ENCODE measurements at places on chromosomes 1 and 21. TPM values are rescaled to one million over a fixed set of nuclear protein-coding genes. Genes with fewer than 3 reads are reported as not detected.
A peak's percentile ranks its signal among the peaks of the same experiment; 100 is the strongest.

Gene ASCL5
- total RNA-seq, result not detected

- DNase-seq, result no peak
These were observed 120.6 kb downstream of the KCNJ15 start for GRCh38 chr21:38377165-38378088.

Gene HMCN1
- total RNA-seq, result 7.6 TPM

Gene WDR64
- not detected for total RNA-seq

DNA sequence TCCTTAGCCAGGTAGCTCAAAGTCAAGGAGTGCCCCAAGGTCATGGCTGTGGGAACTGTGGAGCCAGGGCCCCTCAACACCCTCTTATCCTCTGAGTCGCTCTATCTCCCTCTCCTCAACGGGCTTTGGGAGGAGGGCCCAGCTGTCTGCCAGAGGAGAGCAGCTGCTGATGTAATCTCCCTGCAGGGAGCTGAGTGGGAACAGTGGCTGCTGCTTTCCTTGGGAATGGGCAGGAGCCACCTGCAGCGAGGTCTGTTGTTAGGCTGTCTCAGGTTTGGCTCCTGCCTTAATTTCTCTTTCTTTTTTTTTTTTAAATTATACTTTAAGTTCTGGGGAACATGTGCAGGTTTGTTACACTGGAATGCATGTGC is 58.8 kb upstream of the MAP1LC3C start:
- DNase-seq, result no peak

DNA sequence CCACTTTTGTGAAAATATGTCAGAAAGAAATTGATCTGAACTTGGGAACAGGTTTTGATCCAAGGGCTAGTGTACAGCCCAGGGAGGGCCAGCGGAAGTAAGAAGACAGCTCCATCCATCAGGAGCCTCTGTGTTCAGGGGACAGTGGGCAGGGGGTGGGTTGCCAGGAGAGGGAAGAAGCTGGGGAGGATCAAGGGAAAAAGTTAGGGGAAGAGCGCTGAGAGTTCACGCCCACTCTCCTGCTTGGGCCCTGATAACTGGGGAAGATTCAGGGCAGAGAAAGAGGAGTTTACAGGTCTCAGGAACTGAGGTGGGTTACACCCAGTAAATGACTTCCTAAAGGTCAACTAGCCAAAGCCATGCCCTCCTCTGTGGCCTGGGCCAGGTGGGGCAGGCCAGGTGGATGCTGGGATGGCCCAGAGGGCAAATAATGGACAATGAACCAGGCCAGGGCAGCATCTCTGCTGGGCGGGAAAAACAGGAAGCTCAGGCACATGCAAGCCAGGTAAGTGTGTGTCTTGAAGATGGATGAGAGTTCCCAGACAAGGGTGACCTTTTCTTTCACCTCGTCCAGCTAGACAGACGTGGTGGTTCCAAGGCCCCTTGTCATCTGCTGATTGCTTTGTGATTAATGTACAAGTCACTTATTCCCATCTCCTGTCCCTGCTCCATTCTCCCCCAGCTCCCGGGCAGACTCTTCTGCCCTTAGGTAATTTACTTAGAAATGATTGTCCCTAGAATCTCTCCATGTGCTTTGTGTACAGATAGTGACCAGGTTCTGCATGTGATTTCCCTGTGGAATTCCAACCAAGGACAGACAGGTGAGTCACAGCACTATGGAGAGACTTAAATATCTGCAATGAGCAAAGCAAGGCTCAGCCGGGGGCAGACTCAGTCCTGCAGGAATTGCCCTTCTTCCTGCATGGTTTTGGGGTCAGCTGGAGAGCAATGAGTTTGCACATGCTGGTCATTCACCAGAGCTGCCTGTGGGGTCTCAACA is 57.0 kb downstream of the MDM4 start:
- DNase-seq, result no peak

GRCh38 chr1:117886101-117886795 is 43.2 kb downstream of the GDAP2 start:
- DNase-seq, result no peak

Gene SOX13
- total RNA-seq, result 12.1 TPM

DNA sequence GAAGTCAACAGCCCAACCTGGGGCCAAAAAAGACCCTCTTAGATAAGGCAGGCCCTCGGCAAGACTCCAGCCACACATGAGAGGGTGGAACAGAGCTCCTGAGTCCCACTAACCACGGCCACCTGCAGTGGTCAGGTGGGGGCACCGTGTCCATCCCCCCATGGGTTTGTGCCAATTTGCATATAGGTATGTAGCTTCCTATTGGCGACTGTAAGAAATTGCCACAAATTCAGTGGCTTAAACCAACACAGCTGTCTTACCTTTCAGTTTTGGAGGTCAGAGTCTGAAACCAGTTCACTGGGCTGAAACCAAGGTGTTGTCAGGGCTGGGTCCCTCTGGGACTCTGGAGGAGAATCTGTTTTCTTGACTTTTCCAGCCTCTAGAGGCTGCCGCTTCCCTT is 59.3 kb downstream of the COL18A1 start:
- DNase-seq, result peak; percentile 5

Gene CAMSAP2
- total RNA-seq, result 37.4 TPM

Gene CRYAA
- total RNA-seq, result not detected

Gene TGFB2
- total RNA-seq, result 1.6 TPM

DNA sequence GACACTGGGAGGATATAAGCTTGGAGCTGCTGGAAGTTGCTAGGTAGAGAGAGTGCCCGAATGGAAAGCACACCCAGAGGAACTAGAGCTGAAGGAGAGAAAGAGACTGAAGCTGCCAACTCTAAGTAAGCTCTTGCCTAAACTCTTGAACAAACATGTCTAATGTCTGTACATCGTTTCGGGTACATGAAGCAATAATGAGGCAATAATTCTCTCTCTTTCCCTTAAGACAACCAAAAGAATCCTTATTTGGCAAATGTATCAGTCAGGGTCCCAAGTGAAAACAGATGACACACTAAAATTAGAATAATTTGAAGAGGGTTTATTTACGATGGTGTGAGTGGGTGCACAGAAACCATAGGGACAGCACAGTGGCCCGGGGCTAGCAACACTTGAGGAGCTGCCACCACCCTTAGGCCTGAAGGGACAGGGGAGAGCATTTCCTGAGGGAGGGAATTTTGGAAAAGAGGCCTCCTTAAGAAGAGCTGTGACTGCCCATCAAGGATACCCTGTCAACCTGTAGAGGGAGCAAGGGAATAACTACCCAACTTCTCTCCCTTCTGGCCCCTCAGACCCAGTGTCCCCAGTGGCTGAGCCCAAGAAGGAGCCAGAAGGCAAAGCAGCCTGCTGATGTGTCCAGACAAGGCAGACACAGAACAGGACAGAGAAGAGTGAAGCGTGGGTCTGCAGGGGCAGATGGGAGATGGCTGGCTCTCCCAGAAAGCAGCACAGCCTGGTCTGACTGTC is 36.1 kb upstream of the KHDRBS1 start:
- DNase-seq, result no peak

DNA sequence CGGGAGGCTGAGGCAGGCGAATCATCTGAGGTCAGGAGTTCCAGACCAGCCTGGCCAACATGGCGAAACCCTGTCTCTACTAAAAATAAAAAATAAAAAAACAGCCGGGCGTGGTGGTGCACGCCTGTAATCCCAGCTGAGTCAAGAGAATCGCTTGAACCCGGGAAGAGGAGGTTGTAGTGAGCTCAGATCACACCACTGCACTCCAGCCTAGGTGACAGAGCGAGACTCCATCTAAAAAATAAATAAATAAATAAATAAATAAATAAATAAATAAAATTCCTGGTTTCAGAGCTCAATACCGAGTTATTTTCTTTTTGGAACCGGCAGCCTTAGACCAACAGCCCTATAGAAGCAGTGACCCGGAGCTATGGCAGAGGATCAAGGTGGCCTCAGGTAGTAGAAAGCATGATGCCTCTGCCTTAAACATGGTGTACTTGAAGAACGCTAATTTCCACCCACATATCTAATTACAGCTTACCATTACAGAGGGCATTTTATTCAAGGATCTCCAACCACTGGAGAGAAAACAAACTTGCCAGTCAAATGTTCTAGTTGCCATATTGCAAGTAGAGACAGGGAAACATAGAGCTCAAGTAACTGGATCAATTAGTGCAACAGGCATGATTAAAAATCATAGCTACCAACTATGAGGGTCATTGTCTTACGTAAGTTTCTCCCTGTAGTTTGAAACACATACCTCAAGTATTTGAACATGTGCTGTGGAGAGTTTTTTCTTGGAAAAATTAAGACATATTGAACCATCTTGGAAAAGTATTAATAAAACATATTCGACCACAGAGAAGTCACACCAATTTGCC is 2.0 kb upstream of the ENAH start:
- no peak for DNase-seq

GRCh38 chr1:1796466-1796865 is 18.2 kb upstream of the NADK start:
- DNase-seq, result no peak

- DNase-seq, result no peak
These were observed 62.5 kb upstream of the TRAPPC10 start for GRCh38 chr21:43949499-43950208.

DNA sequence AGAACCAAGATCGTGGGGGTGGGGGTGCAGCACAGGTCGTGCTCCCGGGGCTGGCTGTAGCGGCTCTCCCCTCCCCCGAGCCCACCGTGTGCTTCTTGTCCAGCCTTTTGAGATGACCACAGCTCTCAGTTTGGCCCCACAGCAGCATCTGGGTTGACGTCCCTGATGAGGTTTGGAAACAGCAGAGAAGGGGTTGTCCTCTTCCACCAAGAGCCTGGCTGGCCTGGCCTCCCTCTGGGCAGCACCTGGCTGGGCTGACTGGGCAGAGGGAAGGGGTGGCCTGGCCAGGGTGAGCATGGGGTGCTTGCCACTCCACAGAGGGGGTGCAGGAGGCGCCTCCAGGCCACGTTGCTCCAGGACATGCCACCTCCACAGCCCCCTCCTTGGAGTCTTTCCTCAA is 61.5 kb downstream of the SKI start:
- DNase-seq, result no peak

GRCh38 chr1:170823120-170823519 is 112.2 kb upstream of the MROH9 start:
- no peak for DNase-seq

Gene PTPN7
- total RNA-seq, result 0.51 TPM

Gene MEGF6
- total RNA-seq, result 7.0 TPM

Gene SPRR2F
- total RNA-seq, result not detected

DNA sequence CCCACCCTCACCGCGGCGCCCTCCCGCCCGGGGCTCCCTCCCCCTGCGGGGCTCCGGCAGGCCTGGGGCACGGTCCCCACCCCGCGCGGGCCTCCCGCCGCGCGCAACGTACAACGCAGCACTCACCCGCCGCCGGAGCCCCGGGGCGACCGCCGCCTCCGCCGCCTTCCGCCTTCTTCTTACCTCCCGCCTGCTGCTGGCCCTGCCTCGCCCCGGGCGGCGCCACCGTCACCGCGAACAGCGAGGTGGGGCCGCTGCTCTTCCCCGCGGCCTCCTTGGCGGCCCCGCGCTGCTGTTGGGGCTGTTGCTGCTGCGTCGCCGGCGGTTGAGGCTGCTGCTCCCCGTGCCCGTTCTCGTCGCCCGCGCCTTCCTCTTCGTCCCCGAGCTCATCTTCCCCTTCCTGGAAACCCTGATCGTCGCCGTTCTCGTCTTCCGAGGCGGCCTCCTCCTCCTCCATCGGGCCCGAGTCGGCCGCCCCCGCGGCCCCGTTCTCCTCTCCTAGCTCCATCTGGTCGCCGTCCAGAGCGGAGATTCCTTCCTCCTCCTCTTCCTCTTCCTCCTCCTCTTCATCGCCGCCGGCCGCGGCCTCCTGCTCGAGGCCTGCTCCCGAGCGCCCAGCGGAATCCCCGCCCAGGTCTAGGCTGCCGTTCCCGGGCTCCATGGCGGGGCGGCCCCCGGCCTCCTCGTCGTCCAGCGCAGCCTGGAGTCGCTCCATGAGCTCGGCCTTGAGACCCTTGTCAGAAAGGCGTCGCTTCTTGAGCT is 671 bp downstream of the HNRNPU start:
- DNase-seq, result peak; percentile 82

GRCh38 chr1:52032785-52033131 is 852 bp downstream of the KTI12 start:
- no peak for DNase-seq

Gene ANXA9
- not detected for total RNA-seq

- DNase-seq, result no peak
These were observed 244.1 kb upstream of the IRF2BP2 start for GRCh38 chr1:234853906-234854644.

DNA sequence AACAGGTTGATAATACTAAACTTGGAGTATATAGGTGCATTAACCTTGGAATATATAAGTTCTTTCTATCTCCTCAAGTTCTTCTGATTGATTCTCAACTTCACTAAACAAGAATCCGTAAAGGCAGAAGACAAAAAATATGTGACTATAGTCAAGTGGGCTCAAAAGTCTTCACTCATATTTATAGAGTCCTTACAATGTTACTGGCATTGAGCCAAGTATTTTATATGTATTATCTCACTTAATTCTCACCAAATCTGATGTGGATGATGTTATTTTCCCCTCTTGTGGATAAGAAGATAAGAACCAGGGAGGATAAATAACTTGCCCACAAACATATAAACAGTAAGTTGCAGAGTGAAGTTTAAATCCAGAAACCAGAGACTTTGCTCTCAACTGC is 486.9 kb downstream of the LRRIQ3 start:
- no peak for DNase-seq

DNA sequence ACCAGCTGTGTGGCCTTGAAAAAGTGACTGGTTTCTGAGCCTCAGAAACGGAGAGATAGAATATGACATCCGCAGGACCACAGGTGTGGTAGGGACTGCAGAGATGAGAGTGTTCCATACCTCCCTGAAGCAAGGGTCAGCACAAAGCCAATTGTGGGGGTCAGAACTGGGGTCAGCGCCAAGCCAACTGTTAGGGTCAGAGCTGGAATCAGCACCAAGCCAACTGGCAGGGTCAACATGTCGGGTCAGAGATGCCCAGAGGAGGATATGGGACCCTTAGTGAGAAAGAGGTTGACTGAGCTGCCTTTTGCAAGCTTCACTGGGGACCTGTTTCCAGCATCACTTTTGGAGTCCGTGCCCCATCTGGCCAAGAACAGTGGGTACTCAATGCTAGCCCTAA is 93.9 kb downstream of the MATN1 start:
- DNase-seq, result no peak

Gene FAM72B
- 0.43 TPM for total RNA-seq
